Caudate nucleus (tissue), 63 donors: ENCODE measurements at places on chromosomes 4 and X.

- DNase-seq = no peak
These were observed 69.5 kb upstream of the GABRA3 start for GRCh38 chrX:152520653-152521052.

- no peak for DNase-seq
These were observed 88.1 kb downstream of the CCSER1 start for GRCh38 chr4:90215286-90215685.

- no peak for DNase-seq
These were observed 328.2 kb downstream of the DKK2 start for GRCh38 chr4:106707776-106708463.

DNA sequence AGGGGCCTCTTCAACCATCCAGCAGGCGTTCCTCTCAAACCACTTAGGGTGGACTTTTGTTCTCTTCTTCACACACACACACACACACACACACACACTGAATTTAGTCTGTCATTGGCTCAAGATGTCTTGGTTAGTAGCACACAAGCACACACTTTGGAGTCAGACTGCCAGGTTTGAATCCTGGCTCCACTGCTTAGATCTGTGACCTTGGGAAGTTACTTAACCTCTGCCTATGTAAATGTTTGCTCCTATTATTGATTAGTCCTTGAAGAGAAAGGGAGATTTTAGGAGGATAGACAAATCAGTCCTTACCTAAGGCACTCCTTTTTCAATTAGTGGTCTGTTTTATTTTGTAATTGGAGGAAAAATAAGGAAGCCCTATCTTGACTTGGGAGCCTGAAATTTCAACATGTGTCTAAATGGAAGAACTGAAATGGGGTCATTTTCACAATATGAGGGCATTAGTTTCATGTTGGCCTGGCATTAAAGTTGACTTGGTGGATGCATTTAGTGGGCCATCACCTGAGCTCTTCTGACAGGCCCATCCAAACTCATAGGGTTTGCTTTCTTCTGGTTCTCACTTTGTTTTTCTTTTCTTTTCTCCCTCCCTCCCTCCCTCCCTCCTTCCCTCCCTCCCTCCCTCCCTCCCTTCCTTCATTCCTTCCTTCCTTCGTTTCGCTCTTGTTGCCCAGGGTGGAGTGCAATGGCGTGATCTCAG, 13.3 kb upstream of the TMEM131L start:
- DNase-seq = no peak

DNA sequence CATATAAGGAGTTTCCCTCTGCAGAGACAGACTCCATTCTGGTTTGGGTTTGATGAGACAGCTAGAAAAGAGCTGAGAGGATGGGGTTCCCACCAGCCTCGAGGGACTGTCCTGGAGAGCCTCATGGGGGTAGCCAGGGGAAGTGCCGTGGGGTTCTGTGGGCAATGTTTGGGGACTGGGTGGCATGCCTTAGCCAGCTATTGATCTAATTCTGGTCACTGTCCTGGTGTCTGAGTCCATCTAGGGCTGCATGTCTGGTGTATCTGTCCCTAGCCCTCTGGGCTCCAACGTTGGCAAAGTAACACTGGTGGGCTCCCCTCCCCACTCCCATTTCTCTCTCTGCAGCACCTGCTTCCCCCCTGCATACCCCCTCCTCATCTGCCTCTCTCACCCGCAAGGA, 135.4 kb downstream of the SMIM20 start:
- no peak for DNase-seq

DNA sequence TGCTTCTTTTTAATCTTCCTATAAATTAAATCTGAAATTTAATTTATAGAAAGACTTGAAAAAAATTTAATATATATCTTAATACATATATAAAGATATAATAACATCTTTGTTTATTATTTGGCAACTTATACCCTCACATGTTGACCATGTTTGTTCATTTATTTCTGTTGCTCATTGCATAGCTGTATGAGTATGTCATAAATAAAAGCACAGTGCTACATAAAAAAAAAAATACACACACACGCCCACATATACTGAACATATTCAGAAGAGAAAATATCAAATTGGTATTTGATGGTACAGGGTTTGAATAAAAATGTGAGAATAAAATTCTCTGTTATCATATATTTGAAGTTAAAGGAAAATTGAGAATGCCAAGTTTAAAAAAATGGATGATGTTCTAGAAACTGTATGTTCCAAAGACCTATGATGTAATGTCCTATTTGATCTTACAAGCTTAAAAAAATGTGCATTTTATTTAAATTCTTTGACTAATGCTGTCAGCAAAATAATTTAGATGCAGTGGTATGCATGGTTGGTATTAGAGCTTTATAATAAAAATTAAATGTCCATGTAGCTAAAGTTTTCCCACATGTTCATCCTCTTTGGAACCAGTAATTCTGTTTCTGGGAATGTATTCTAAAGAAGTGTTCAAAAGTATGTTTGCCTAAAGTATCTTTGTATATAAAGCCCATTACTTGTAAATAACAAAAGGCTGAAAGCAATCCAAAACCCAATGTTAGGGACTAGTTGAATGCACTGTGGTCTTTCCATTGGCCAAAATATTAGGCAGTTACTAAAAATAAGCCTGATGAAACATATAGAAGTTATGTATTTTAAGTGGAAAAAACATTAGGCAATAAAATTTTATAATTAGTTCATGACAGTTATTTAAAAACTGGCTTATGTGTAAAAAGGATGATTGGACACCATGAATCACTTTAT, 12.9 kb downstream of the TMEM184C start:
- DNase-seq = no peak
